NCI-H526 (cell line): ENCODE measurements at places on chromosomes 4 and X.

DNA sequence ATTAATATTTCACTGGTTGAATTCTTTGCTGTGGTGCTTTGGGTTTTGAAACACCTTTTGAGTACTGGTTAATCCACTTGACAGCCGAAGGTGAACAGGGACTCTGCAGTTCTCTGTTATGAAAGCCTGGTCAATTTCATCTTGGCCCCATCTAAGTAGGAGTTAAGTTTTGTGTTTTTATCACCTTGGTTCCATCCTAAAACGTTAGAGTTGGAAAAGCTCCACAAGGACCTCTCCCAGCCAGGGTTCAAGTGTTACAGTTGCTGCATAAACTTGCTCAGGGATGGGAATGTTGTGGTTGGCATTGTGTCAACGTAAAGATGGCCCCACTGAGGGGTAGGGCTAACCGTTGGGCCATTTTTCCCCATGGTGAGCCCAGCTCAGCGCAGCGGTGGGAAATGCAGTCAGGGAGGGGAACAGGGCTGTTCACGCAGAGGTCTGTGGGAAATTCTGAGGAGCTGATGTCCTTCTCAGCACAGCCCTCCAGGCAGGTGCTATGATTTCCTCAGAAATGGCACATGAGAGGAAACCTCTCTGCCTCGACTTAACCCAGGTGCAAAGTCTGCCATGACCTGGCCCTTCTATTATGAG is 188.7 kb downstream of the STIM2 start:
- no peak for DNase-seq

DNA sequence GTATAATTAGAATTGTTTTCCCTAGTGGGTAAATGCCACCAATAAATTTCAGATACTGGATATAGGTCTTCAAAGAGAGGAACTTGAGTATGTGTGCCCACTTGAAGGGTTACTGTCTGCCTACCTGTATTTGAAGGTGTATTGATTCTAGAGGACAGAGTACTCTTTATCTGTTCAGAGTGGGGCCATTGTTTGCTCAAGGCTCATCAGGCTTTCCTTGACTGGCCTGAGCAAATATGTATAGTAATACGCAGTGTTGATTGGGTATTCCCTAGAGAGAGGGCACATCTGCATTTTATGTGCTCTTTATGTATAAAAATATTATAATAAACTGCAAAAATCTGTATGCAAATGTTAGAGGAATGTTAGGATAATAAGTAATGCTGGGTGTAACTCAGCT is 23.7 kb downstream of the RP2 start:
- DNase-seq = peak; percentile 75

DNA sequence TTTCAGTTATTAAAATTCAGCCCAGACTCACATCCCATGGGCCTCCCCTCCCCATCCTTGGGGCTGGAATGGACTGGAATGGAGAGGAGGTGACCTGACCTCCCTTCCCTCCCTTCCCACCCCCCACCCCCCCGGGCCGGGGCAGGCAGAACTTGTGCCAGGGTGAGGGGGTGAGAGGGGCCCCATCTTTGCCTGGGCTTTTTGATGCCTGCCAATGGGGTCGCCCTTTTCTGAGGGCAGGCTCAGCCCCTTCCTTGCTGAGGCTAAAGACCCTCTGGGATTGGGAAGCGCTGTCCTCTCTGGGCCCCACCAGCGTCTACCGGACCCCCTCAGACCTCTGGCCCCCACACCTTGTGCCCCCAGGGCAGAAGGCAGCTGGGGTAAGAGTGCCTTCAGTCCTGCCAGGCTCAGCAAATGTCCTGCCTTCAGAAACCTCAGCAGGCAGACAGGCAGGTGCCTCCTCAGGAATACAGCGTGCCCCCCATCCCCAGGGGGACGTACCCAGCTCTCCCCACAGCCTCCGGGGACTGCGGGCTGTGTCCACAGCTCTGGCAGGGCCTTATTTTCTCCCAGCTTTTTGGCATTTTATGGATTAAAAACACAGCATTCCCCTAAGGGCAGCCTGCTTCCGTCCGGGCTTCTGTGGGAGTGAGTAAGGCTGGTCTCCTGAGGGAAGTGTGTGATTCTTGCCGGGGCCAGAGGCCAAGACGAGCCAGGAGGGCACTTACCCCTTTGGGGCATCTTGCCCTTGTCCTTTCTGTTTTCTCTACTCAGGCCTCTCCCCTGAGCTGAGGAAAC is 12.6 kb upstream of the CCNQ start:
- no peak for DNase-seq

- peak; percentile 4 for DNase-seq
These were observed 47.2 kb upstream of the LAS1L start for GRCh38 chrX:65581661-65582339.

DNA sequence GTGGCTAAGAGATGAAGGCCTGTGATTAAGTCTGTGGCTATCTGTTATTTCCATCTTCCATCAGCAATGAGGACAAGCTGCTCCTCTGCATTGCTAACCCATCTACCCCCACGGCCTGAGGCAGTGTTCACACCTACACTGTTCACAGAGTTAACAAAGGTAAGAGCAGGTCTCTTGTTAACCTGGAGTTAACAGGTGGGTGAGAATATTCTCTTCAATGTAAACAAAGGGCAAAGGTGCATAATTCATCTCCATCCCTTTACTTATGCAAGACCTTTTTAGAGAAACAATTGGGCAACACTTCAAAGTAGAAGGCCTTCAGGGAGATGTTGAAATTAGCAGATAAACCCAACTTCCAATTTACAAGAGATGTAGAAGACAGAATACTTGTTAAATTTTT is 2.8 kb downstream of the SLC35A2 start:
- DNase-seq = no peak

DNA sequence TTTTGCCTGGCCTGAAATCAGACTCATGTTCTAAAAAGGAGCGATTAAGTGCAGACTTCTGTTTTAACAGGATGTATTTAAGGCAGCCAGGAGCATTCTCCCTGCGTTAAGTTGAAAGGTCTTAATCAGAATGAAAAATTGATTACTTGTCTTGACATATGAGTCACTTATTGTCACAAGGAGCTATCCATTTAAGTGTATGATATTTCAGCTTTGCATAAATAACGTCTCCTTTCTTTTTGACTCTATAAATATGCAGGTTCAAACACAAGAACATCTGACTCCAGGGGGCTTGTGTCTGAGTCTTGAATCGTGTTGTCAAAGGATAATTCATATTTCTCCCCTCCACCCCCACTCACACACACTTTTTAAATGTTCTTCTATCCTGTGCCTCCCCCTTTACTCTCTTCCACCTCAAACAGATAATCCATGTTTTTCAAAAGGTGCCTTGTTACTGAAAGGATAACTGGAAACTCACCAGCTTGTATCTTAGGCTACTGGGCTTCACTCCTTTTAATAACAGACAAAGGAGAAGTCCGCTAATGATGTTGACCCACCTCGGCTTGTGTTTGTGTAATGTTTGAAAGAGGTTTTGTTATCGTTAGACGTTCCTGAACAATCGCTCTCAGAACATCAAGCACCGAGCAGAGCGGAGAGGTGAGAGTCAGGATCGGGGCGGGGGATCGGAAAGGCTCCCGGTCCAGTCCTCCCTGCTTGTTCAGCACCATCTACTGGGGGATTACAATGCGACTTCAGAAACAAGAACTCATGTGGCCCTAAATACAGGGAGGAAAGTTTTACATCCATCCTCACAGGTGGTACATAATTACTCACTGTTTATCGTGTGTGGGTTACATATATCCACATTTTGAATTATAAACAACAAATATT is 107.5 kb upstream of the RPL34 start:
- peak; percentile 81 for DNase-seq

GRCh38 chrX:39788521-39788920 is 309.2 kb downstream of the BCOR start:
- no peak for DNase-seq

GRCh38 chr4:183250831-183251230 is 69.2 kb downstream of the CLDN22 start:
- DNase-seq = no peak

- DNase-seq = no peak
These were observed 56.1 kb downstream of the FAM193A start for GRCh38 chr4:2592572-2592971.
